HL-60 (cell line): ENCODE measurements at places on chromosomes 3 and 15.

DNA sequence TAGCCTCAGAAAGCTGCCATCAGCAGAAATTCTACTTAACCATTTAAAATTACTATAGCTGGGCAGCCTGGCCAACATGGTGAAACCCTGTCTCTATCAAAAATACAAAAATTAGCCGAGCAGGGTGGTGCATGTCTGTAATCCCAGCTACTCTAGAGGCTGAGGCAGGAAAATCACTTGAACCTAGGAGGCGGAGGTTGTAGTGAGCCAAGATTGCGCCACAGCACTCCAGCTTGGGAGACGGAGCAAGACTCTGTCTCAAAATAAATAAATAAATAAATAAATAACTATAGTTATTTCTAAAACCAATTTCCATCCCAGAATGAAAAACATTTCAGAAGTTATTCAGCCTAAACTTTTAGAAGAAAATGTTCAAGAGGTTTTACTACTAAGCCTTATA is 25.1 kb downstream of the LRRFIP2 start:
- DNase-seq, result no peak

- no peak for DNase-seq
These were observed 20.4 kb downstream of the SPTSSB start for GRCh38 chr3:161350916-161351315.

DNA sequence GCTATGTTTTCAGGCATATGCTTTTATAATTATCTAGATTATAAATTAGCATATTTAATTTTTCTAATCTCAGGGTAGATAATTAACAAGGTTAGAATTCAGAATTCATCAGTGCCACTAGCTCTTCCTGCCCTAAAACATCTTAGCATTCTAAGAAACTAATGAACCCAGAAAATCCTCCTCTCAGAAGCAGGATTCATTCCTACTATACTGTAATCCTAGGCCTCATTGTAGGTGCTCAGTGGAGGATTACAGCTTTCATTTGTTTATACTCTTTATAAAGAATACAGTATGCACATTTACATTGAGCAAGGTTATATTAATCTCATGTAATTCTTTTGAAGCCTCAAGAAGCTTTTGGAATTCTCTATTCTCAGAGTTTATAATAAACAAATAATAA is 20.9 kb downstream of the ACAD11 start:
- DNase-seq, result no peak

GRCh38 chr3:144055604-144056003 is 84.0 kb downstream of the DIPK2A start:
- DNase-seq, result no peak

DNA sequence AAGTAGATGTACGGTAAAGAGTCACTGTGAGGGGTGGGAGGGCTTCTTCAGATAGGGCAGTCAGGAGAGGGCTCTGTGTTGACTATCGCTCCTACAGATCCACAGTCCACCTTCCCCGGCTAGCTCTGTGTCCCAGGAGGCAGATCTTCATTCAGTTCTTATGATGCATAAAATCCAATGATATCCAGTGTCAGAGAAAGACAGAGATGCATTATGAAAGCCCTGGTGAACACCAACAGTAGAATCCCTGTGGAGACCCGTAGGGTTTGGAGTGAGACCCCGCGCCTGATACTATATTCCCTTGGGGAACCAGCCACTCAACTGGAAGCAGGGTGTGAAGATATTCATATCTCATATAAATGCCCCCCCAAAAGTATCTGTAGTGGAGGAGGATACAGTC is 119.8 kb upstream of the SLCO3A1 start:
- DNase-seq, result no peak

DNA sequence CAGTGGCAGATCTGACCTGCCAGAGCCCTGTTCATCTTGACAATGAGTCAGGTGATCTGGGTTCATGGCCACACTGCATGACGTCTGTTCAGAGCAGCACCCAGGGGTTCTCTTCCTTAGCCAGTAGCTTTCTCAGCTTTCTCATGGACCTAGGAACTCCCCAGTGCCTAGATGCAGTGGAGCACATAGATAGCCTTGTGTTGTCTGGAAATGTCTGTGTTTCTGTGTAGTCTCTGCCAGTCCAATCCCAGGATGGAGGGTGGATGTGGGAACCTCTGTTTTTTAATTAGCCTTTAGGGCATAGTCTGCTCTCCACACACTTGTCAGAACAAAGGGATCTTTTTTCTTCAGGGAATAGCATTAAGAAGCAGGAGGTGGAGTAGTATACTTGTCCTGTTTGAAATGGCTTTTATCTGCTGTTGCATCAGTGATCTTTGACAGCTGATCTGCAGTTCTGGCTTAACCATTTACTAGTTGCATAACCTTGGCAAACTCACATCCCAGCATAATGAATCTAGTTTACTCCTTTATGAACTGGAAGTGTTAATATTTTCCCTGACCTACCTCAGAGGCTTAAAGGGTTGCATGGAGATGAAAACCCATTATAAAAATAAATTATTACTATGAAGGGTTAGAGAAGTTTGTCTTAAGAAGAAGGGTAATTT is 16.1 kb upstream of the CACNA1D start:
- no peak for DNase-seq

GRCh38 chr15:76994971-76995945 is at the start of gene PSTPIP1:
TSS of gene PSTPIP1 (plus strand) at chr15:76995126. CDS start at chr15:76995574, 448 bp downstream.
- DNase-seq, result peak; percentile 89

DNA sequence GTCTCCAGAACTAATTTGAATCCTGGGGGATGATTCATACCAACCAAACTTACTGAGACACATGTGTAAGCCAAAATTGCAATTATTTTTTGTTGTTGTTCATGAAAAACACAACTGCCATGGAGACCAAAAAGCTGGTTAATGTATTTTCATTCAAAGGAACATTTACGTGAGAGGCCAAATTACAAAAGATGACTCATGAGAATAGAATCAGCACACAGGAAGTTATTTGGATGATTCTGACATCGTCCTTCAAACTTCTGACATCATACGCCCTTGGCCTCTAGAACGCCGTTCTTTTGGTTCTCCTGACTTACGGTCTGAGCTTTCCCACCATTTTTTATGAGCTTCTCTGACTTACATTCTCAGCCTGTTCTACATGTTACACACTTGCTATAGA is 3.0 kb upstream of the ZNF280D start:
- no peak for DNase-seq

GRCh38 chr15:74549816-74550215 is 8.8 kb downstream of the ARID3B start:
- peak; percentile 41 for DNase-seq

GRCh38 chr3:37703626-37704025 is 158.1 kb upstream of the CTDSPL start:
- DNase-seq, result no peak

DNA sequence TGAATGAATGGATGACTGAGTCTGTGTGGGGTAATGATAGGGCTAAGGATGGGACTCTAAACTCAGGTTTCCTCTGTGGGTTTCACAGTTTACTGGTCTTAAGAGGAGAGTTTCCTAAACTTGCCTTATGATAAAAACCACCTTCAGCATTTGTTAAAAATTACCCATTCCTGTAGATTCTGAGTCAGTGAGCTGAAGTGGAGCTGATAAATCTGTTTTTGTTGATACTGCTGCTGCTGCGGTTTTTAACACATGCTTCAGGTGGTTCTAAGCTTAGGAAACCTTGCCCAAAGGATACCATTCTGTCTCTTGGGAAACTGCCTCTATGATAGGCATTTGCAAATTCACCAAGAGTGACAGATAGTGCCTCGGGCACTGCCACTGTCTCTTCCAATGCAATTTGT is 52.6 kb downstream of the MECOM start:
- no peak for DNase-seq
